Karpas-422 (cell line): ENCODE measurements at places on chromosomes 7 and 10.

GRCh38 chr10:46090258-46090812 is 44.3 kb upstream of the MSMB start:
- H3K27me3 ChIP-seq = no peaks in the 10 kb centered on the region
- H3K4me3 ChIP-seq = no peak overlapping the region
- no peaks in the 10 kb centered on the region; the same call in 1 of the 2 replicates for H3K4me1 ChIP-seq
- H3K36me3 ChIP-seq = no peaks in the 10 kb centered on the region
- H3K27ac ChIP-seq = no peak overlapping the region

- H3K4me3 ChIP-seq = no peak within 1 kb of the TSS
- no peak for DNase-seq
- H3K4me1 ChIP-seq = no peaks in the 10 kb centered on the region
- no peak within 1 kb of the TSS for H3K27ac ChIP-seq
Measured at GRCh38 chr10:132186488-132187429, at the start of gene DPYSL4. Gene DPYSL4 (plus strand): TSS chr10:132186948. CDS start chr10:132187064, 116 bp downstream.

DNA sequence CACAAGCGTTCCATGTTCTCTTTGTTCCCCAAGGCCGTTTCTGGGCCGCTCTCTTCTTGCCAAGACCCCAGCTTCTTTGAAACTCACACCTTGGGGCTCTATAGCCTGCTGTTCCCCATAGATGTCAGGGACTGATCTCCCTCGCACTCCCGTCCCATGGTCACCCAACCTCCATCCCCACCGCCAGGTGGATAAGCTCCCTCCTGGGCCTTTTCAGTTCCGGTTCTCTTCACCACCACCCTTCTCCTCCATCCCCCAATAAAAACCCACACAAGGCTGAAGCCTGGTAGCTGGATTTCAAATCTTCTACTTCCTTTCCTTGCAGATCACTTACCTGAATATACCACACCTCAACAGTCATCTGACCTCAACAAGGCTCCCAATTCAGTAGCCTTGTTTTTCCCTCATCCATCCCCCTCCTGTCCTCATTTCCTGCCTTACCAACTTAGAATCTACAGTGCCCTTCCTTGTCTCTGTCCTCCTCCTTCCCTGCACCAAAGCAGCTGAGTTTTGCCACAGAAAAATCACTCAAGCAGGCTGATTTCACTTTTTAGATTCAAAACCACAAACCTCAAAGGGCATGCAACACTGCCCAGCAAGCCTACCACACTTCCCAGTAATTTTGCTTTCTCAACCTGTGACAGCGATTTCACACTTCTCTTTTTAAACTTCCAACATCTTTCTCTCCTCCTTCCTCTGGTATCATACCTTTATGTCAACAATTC is 7.7 kb downstream of the SLC37A3 start:
- DNase-seq = peak; percentile 68
- H3K36me3 ChIP-seq = no peaks in the 10 kb centered on the region
- peak overlapping the region; percentile 15; the same call in 1 of the 2 replicates for H3K4me3 ChIP-seq
- H3K27ac ChIP-seq = no peak overlapping the region
- H3K27me3 ChIP-seq = no peaks in the 10 kb centered on the region

GRCh38 chr7:102463841-102464576 is 654 bp downstream of the ALKBH4 start:
- H3K4me1 ChIP-seq = peaks cover 26% of the 10 kb centered on the region
- peak overlapping the region; percentile 41; the same call in 1 of the 2 replicates for H3K27ac ChIP-seq
- H3K4me3 ChIP-seq = peak overlapping the region; percentile 100
- H3K27me3 ChIP-seq = no peaks in the 10 kb centered on the region

DNA sequence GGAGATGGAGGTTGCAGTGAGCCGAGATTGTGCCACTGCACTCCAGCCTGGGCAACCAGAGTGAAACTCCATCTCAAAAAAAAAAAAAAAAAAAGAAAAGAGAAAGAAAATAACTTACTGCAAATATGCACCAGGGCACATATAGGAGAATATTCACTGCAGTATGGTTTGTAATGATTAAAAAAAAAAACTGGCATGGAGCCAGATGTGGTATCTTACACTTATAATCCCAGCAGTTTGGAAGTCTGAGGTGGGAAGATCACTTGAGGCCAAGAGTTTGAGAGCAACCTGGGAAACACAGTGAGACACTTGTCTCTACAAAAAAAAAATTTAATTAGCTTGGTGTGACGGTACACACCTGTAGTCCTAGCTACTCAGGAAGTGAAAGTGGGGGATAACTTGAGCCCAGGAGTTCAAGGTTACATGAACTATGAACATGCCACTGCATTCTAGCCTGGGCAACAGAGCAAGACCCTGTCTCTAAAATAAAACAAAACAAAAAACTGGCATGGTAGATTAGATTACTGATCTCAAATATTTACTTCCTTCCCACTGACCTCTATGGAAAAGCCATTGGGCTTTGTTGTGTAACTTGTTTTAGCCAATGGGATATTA is 85.6 kb downstream of the MICU1 start:
- no peak overlapping the region for H3K27ac ChIP-seq
- H3K36me3 ChIP-seq = no peaks in the 10 kb centered on the region
- DNase-seq = no peak
- no peaks in the 10 kb centered on the region for H3K27me3 ChIP-seq

DNA sequence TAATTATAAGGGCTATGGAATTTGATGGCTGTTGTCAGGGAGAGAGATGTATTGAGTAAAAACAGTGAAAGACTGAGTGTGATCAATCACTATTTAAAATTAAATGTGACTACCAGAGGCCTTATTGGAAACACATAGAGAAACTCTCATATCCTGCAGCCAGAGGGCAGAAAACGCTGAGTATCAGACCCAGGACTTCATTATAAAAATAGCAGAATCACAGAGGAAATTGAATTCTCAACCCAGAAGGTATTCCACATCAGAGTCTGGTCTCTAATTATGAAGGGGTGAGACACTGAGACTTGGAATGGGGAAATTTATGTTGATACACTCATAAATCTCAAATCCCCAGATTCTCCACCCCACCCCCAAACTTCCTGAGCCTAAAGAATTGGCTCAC is 69.5 kb upstream of the IL6 start:
- no peaks in the 10 kb centered on the region for H3K36me3 ChIP-seq
- H3K4me3 ChIP-seq = no peak overlapping the region
- peaks cover 8% of the 10 kb centered on the region for H3K4me1 ChIP-seq
- no peaks in the 10 kb centered on the region for H3K27me3 ChIP-seq

DNA sequence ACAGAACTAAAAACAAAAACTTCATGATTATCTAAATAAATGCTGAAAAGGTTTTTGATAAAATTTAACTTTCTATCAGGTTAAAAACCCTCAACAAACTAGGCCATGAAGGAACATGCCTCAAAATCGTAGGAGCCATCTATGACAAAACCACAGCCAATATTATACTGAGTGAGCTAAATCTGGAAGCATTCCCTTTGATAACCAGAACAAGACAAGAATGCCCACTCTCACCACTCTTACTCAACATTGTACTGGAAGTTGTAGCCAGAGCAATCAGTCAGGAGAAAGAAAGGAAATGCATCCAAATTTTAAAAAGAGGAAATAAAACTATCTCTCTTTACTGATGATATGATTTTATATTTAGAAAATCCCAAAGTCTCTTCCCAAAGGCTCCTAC is 228.7 kb downstream of the CHRM2 start:
- DNase-seq = no peak
- H3K4me1 ChIP-seq = no peaks in the 10 kb centered on the region
- H3K27me3 ChIP-seq = no peaks in the 10 kb centered on the region
- H3K4me3 ChIP-seq = no peak overlapping the region

DNA sequence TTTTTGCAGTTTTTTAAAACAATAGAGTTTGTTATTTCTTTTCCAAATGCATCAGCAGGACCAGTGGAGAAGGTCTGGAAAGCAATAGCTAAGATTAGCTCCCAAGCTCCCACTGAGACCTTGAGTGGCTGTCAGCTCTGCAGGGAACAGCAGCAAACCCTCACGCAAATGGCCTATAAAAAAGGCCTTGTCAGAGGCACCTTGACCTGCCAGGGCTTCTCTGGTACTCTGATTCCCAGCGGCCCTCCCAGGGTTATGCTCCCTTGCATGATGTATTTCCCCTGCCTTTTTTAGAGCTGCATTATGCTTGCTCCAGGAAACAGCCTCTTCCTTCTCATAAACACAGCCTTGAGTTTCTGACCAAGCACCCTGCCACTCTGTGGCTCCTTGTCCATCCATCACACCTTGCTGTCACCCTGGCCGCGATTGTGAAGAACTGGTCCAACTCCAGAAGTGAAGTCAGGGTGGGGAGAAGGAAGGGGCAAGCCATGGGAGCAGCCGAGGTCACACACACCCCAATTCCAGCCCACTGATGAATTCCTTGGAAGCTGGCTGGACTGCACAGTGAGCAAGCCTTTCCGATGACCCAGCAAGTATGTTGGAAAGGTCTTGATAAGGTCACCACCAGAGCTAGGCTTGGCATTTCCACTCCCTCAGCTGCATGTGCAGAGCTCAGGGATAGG is 35.3 kb upstream of the NKX2-3 start:
- H3K4me1 ChIP-seq = no peaks in the 10 kb centered on the region
- no peak overlapping the region for H3K4me3 ChIP-seq
- no peak for DNase-seq
- no peak overlapping the region for H3K27ac ChIP-seq
- H3K36me3 ChIP-seq = no peaks in the 10 kb centered on the region

DNA sequence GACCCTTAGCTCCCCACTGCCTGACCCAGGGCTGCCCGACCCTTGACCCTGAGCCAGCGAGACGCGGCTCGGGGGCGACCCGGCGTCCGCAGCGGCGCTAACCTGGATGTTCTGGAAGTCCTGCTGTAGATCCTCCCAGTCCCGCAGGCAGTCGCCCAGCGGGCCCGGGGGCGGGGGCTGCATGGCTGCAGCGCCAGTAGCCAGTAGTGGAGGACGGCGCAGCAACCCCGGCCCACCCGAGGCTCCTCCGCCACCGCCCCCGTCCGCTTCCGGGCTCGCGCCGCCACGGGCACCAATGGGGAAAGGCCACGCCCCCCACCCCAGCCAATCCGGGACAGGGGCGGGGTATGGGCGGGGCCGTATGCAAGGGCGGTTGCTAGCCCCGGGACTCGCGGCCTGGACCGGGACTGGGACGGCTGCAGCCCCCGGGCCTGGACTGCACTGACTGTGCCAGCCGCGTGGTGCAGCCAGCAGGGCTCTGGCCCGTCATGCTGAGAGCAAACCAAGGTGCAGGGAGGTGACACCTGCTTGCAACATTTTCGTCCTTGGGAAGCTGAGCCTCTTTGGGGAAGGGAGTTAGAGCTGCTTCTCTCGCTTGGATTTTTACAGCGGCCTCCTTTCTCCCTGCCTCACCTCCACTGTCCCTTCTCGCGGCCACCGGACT is at the start of gene TMEM120A:
TMEM120A (minus strand) TSS at position 208 of the 664 bp plus-strand sequence; CDS start at position 183, 25 bp downstream.
- peak within 1 kb of the TSS; percentile 98 for H3K4me3 ChIP-seq
- H3K4me1 ChIP-seq = peaks cover 12% of the 10 kb centered on the region
- no peaks in the 10 kb centered on the region for H3K27me3 ChIP-seq
- H3K36me3 ChIP-seq = no peaks in the 10 kb centered on the region

GRCh38 chr10:10092581-10092980 is 925.1 kb upstream of the CELF2 start:
- H3K36me3 ChIP-seq = no peaks in the 10 kb centered on the region; the same call in 1 of the 2 replicates
- no peaks in the 10 kb centered on the region for H3K27me3 ChIP-seq
- H3K27ac ChIP-seq = no peak overlapping the region
- no peak for DNase-seq
- H3K4me1 ChIP-seq = no peaks in the 10 kb centered on the region; the same call in none of the 2 replicates

- H3K36me3 ChIP-seq = no peaks in the 10 kb centered on the region
- H3K27me3 ChIP-seq = no peaks in the 10 kb centered on the region
- peak; percentile 63 for DNase-seq
- peak overlapping the region; percentile 47 for H3K4me3 ChIP-seq
Measured at GRCh38 chr7:25031432-25031831, 51.5 kb upstream of the OSBPL3 start.

DNA sequence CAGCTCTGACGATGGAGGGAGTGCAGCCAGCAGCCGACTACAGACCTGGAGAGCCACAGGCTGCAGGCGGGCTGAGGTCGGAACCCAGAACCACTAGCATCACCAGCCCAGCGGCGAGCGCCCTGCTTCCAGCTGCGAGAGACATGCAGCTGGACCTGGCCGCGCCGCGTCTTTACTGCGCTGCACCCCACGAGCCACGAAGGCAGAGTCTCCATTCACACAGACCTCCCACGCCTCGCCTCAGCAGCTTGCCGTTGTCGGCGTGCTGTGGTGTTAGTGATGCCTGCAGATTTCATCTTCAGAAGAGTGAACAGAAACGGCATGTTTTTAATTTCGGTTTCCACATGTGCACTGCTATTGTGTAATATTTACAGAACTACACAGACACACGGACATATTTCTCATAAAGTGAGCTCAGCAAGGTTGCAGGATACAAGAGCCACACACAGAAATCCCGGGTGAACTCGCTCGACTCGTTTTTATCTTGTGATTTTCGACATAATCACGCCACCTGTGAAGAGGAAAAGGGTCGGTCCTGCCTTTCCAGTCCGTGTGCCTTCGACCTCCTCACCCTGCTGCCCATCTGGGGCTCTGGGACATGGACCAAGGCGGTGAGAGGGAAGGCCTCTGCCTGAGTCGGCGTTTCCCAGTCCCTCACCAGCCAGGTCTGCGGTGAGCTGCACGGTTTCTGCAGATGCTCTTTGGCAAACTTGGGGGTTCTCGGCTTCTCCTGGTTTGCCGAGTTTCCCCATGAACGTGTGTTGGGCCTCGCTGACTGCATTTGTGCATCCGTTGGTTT is 252.2 kb downstream of the ELFN1 start:
- DNase-seq = no peak
- no peak overlapping the region for H3K27ac ChIP-seq
- H3K36me3 ChIP-seq = no peaks in the 10 kb centered on the region
- H3K27me3 ChIP-seq = no peaks in the 10 kb centered on the region
- H3K4me3 ChIP-seq = no peak overlapping the region
- H3K4me1 ChIP-seq = peaks cover 16% of the 10 kb centered on the region

DNA sequence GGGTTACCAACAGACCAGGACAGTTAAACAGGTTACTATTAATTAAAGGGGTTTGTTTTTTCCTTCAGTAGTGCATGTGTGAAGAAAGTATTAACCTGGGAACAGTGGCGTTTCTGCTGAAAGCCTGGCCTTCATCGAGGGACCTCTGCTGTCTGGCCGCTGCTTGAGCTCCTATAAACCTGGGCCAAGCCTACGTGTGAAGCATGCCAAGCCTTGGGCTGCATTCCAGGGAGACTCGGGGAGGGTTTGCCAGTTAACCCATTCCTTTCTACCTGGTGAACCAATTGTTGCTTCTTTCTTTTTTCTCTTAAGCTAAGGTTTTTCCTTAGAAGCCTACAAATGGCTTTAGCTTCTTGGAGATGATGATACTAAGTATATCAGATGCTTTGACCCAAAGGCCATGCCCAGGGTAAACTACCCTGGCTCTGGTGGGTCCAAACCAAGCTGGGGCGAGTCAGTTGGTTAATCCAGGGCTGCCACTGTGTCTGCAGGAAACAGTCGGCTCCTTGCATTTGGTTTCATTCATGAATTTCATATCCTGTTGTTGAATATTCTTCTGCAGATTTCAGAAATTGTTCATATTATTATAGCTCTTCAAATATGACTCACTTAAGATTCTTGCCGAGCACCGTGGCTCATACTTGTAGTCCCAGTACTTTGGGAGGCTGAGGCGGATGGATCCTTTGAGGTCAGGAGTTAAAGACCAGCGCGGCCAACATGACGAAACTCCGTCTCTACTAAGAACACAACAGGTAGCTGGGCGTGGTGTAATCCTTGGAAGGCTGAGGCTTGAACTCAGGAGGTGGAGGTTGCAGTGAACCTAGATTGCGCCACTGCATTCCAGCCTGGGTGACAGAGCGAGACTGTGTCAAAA is 23.8 kb downstream of the PFKP start:
- DNase-seq = no peak
- H3K27ac ChIP-seq = no peak overlapping the region
- peaks cover 70% of the 10 kb centered on the region for H3K36me3 ChIP-seq
